ENCODE measurements at places on chromosomes 12 and 14.

DNA sequence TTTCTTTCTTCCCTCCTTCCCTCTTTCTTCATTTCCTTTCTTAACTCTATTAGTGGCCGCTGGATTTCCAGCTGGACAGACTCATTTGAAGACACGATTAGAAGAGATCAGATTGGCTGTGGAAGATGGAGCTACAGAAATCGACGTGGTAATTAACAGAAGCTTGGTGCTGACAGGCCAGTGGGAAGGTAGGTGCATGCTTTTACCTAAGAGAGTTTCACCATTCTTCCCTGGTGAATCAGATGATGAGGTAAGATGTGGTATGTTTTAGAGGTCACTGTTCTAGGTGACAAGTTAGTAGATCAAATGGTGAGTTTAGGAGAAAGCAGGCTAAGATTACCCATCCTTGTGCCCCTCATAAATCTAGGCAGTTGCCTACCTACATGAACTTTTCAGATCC lies 51.6 kb downstream of the DERA start:
- DNase-seq = no peak

GRCh38 chr12:72207486-72208409 lies 64.4 kb upstream of the TRHDE start:
- DNase-seq = no peak

DNA sequence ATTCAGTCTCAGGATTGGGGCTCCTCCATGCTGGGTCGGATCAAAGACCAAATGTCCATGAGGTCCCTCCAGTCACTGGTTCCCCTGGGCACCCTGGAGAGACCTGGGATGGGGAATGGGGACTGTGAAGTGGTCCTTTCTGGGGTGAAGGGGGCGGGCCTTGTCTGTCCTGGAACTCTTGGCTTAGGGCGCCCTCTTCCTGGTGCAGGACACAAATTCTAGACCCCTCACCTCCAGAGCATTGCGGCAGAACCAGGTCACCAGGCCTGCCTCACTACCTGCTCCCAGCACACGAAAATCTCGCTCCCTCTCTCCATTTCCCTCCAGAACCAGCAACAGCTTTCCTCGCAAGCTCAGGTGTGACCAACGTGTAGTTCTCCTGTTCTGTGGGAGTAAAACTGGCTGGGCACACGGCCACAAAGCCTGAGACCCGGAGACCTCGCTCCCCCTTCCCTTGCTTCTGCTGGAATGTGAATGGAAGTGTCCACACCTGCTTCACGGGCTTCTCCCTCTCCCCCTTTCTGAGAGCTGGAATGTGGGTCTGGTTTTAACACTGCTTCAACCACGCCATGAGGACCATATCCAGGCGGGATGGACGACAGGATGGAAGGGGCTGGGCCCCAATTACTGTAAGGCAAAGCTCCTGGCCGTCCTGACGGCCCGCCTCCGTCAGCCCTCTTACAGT lies 112.7 kb downstream of the SCARB1 start:
- DNase-seq = no peak

DNA sequence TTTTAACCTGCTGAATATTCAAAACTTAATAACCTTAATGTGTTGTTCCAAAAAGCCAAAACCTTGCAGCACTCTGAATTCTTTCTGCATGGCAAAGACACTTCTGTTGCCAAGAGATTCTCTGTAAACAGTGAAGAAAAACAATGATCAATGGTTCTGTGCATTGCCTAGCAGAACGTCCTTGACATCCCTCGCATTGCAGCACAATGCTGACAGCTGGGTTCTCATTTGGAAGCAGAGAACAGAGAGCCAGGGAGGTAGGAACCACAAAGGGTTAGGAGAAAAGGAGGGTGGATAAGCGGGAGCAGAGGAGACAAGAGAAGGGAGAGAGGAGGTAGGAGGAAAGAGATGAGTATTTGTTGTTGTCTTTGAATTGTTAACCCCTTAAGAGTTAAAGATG lies 501.1 kb downstream of the NAV3 start:
- no peak for DNase-seq

DNA sequence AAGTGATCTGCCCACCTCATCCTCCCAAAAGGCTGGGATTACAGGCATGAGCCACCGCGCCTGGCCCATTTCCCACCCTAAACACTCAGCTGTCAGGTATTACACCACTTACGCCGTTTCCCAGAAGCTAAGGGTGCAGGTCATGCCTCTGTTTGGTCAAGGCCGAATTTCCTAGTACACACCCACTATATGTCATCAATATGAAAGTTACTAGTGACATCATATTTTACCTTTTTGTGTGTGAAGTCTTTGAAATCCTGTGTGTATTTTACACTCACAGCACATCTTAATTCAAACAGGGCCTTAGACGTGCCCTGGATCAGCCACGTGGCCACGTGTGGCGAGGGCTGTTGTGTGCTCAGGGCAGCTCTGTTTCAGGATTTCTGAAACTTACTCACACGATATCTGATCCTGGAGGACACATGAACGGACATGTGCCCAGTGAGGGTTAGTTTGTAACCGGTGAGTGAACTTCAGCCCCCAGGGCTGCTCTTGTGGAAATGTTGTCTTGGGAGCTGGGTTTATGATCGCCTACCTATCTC lies 51.8 kb downstream of the GLT1D1 start:
- DNase-seq = no peak

- no peak for DNase-seq
Measured at GRCh38 chr14:50736932-50737419, 68.9 kb upstream of the SAV1 start.

GRCh38 chr12:22935501-22935900 lies 310.5 kb downstream of the ETNK1 start:
- no peak for DNase-seq

- DNase-seq = no peak
Measured at GRCh38 chr14:23550131-23550811, 1.3 kb downstream of the ZFHX2 start.

DNA sequence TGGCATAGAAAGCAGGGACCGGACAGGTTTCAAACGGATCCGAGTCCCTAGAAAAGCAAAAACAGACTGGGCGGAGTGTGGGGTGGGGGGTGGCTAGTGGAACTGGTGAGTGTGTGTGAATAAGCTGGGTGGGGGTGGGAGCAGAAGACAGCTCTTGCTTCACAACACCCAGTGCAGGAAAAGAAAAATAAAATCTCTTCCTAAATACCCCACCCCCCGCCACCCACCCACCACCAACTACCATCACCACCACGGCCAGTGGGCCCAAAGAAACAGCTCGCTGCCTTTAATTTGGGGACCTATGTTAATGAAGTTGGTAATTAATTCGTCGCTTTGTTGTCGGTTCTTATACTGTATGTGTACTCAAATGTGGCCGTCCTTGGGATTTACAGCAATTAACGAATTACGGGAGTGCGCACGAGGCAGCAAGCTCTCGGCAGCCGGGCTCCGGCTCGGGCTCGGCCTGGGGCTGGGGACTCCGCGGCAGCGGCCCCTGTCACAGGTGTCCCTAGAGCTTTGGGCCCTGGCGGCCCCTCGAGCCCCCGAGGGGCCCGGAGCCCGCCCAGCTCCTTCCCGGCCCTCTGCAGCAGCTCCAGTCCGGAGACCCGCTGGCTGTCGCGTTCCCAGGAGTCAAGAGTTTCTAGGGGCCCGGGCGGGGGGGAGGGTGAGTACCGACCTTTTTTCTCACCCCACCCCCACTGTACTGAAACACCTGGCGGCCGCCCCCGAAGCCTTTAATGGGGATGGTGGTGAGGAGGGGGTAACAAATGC lies 1.5 kb upstream of the OTX2 start:
- no peak for DNase-seq

- DNase-seq = no peak
Measured at GRCh38 chr12:39173726-39174125, 268.3 kb upstream of the CPNE8 start.

GRCh38 chr12:75479963-75480461 lies 543 bp upstream of the GLIPR1 start:
- DNase-seq = no peak

DNA sequence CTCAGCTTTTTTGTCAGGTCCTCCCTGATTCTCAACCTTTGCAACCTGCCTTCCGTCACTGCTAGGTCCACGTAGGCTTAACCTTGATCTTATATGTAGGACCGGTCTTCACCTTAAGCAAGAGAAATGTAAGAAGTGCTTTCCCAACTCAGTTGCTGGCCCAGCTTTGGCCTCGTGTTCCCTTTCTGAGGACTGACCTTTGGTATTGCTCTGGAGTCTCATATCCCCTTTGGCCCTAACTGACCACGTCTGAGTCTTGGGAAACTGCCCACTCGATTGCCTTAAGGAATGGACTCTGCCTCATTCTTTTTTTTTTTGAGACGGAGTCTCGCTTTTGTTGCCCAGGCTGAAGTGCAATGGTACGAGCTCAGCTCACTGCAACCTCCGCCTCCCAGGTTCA lies 8.0 kb downstream of the ACOT6 start:
- no peak for DNase-seq

DNA sequence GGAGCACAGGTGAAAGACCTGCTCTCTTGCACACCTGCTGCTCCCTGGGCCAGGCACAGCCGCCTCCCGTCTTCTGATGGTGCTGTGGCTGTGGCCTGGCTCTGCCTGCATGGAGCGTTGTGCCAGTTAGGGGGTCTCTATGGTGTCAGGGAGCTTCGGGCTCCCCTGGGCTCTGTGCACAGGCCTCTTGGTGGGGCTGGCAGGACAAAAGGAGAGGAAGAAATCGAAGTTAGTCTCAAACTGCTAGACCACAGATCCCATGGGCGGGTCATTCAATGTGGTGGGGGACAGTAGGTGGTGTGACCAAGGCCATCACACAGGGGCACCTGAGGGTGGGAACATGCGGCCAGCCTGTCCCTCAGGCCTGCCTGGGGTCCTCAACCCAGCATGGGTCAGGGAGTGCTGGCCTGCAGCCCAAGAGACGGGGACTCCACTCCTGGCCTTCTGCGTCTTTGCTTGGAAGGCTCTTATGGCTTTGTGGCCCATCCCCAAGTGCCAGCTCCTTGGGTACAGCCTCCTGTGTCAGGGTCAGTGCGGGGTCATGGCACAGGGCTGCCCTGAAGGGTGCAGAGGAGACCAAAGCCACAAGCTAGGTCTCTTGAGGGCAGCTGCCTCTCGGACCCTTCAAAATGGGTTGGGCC lies 84.1 kb downstream of the KIF26A start:
- DNase-seq = no peak

DNA sequence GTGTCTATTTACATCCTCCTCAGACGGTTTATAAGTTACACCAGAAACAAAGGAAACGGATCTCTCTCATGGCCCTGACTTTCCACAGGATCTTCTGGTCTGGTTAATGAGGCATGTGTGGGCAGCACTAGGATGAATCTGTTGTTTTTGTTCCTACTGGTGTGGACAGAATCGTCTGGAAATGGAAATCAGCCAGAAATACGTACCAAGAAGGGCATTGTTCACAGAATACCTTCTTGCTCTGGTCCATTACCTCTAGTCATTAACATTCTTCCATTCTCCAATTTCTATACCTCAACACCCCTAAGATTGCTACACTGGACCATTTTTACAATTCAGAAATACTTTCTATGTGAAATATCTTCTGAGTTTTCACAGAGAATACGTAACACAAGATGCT lies 86.0 kb downstream of the TPH2 start:
- no peak for DNase-seq

DNA sequence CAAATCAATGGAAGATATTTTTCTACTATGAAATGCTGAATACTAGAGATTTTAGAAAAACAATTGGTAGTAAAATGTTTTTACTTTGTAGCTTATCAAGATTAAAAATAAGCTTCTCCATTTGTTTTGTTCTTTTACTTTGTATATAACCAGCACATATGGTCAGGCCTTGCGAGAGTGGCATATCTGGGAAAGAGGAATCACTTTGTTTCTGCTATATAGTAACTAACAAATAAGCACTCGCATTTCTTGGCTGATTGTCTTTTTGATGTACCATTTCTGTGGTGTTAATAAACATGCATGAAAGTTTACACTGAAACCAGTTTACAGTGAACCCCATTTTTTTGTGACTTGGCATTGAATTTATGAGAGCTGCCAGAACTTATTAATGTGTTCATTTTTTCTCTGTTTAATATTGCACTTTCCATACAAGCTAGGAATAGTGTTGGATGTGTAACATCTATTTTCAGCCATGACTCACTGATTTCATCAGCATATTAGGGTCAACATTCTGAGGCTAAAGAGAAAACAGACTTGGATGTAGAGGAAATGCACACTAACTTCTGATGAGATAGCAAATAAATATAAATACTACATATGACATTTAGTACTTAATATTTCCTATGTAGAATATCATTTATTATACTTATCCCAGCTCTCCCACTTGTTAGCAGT lies 635.5 kb downstream of the KCNH5 start:
- no peak for DNase-seq

- no peak for DNase-seq
Measured at GRCh38 chr12:33817713-33818112, 204.6 kb upstream of the ALG10 start.

- no peak for DNase-seq
Measured at GRCh38 chr12:110921262-110921661, 883 bp upstream of the MYL2 start.

GRCh38 chr12:264269-264668 lies 1.6 kb upstream of the SLC6A13 start:
- DNase-seq = no peak

DNA sequence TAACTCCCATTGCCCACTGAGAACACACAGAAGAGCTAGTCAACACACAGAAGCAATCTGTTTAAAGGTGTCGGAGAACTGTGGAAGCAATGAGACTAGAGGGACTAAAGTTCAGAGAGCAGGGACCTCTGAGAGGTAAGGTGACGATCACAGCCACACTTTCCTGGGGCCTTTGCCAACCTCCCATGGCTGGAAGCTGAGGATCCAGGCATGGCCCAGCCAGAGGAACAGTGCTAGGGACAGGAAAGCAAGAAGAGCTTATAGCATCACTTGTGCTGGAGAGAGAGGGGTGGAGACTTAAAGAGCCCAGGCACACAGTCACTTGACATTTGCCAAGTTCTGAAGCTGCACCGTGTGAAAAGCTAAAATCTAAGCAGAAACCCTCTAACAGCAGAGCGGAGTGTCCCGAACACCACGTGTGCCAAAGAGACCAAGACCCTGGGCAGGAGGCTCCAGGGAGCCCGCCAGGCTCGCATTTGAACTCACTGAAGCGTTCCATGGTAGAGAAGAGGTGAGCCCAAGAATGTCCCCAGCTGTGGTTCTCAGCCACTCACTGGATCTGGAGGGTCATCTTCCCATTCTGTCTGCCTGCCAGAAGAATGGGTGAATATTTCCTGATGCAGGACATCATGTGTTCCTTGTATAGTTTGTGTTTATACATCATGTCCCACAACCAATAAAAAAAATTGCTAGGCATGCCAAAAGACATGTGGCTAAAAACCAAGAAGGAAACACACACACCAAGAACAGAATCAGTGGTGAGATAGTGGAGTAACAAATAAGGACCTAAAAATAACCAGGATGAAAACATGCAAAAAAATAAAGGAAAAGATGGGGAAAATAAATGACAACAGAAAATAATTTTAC lies 174.0 kb upstream of the C14orf180 start:
- no peak for DNase-seq

- no peak for DNase-seq
Measured at GRCh38 chr12:94795520-94795919, 145.2 kb upstream of the TMCC3 start.

DNA sequence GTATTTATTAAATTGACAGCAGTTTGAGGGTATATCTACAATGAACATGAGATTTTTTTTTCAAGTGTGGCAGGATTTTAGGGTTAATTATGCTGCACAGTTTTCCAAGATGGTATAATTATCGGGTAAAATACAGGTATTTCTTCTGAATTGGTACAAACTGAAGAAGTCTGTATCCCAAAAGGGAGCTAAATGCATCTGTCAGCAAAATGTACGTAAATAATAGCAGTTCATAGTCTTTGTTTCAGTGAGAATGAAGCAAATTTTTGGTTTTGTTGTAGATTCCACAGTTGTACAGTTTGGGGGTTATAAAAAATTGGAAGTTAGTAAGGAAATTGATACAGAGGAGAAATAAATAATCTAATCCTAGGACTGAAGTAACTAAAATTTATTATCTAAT lies 63.3 kb downstream of the RAD52 start:
- no peak for DNase-seq

GRCh38 chr14:35682802-35683201 lies 126.3 kb downstream of the RALGAPA1 start:
- no peak for DNase-seq

Data from stimulated activated CD8-positive, alpha-beta memory T cell treated with anti-CD3 and anti-CD28 coated beads, Interleukin-4, amount 100 ng/mL, for 4 hours (primary cell).